ENCODE measurements at places on chromosomes 1 and 21. TPM values are rescaled to one million over a fixed set of nuclear protein-coding genes. Genes with fewer than 3 reads are reported as not detected.

GRCh38 chr1:100896481-100896982, 642 bp downstream of the SLC30A7 start:
- H3K27ac ChIP-seq, result peak overlapping the region; percentile 100
- peak overlapping the region; percentile 100 for H3K4me3 ChIP-seq
- peaks cover 6% of the 10 kb centered on the region for H3K36me3 ChIP-seq
- H3K27me3 ChIP-seq, result no peaks in the 10 kb centered on the region
- peaks cover 14% of the 10 kb centered on the region for H3K4me1 ChIP-seq

GRCh38 chr21:31725202-31725839, 6.6 kb downstream of the SCAF4 start:
- H3K36me3 ChIP-seq, result peaks cover 8% of the 10 kb centered on the region
- no peak overlapping the region for H3K4me3 ChIP-seq
- H3K4me1 ChIP-seq, result peaks cover 67% of the 10 kb centered on the region
- DNase-seq, result no peak
- H3K27ac ChIP-seq, result no peak overlapping the region

DNA sequence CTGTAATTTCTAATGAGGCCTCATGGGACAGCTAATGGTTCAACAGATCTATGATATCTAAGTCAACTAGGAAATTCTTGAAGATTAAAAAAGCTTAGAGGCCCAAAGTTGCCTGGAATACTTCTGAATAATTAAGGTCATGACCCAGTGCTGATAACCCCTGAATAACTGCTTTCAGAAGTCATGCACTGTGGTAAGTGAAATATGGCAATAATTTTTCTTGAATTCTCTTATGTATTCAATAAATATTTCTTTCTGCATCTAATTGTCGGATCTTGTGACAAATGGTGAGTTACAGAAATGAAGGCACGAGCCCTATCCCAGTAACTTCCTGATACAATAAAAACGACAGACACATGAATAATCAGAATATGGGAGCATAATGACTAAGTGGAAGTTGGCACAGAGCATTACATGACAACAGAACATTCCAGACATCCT, 219.3 kb upstream of the GREM2 start:
- no peak overlapping the region for H3K4me3 ChIP-seq
- peaks cover 3% of the 10 kb centered on the region for H3K27me3 ChIP-seq
- no peak overlapping the region for H3K27ac ChIP-seq
- no peaks in the 10 kb centered on the region for H3K4me1 ChIP-seq
- no peaks in the 10 kb centered on the region for H3K36me3 ChIP-seq

DNA sequence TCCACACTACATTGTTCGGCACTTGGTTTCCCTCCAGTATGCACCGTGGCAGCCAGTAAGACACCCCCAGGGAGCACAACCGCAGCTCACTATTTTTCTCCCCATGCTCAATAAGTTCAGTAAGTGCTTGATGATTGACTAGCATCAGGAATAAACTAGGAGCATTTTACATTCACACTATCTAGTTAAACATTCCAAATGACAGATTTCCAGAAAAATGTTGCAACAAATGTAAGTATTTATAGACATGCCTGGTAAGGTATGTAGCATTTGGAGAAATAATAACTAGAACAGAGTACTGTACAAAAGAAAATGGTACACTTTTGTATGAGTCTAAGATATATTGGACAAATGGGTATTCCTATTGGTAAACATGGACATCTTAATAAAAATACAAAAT, 92.9 kb downstream of the SLC45A1 start:
- no peak overlapping the region for H3K4me3 ChIP-seq
- peaks cover 71% of the 10 kb centered on the region for H3K4me1 ChIP-seq
- H3K27ac ChIP-seq, result no peak overlapping the region
- no peaks in the 10 kb centered on the region for H3K27me3 ChIP-seq

Gene TMEM125
- total RNA-seq, result not detected

DNA sequence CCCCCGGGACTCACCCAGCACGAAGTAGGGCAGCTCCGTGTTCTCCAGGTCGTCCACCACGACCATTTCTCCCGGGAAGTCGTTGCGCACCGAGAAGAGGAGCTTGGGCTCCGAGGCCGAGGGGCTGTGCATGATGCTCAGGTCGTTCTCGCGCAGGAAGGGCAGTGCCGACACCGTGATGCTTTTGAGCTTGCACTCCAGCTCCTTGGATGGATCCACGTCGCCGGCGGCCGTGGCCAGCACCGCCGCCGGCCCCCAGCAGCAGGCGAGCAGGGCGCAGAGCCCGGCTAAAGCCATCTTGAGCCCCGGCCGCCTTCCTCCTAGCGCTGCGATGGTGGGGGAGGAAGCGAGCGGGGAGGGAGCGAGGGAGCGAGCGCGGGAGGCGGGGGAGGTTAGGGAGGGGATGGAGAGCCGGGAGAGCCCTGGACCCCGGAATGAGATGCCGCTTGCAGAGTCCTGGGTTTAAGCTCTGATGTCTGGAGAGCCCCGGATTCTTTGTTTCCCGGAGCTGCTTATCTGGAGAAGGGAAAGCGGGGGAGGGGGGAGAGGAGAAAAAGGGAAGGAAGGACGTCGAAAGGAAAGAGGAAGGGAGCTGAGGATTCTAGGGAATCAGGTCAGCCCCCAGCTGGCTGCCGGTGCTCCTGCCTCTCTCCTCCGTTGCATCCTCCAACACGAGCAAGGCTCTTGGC, at the start of gene ASTN1:
ASTN1 (minus strand) TSS at position 333 of the 689 bp plus-strand sequence; CDS start at position 297, 36 bp downstream.
- H3K27ac ChIP-seq, result no peak within 1 kb of the TSS
- DNase-seq, result no peak
- H3K4me1 ChIP-seq, result peaks cover 5% of the 10 kb centered on the region
- peak within 1 kb of the TSS; percentile 0 for H3K4me3 ChIP-seq
- peaks cover 35% of the 10 kb centered on the region for H3K27me3 ChIP-seq

DNA sequence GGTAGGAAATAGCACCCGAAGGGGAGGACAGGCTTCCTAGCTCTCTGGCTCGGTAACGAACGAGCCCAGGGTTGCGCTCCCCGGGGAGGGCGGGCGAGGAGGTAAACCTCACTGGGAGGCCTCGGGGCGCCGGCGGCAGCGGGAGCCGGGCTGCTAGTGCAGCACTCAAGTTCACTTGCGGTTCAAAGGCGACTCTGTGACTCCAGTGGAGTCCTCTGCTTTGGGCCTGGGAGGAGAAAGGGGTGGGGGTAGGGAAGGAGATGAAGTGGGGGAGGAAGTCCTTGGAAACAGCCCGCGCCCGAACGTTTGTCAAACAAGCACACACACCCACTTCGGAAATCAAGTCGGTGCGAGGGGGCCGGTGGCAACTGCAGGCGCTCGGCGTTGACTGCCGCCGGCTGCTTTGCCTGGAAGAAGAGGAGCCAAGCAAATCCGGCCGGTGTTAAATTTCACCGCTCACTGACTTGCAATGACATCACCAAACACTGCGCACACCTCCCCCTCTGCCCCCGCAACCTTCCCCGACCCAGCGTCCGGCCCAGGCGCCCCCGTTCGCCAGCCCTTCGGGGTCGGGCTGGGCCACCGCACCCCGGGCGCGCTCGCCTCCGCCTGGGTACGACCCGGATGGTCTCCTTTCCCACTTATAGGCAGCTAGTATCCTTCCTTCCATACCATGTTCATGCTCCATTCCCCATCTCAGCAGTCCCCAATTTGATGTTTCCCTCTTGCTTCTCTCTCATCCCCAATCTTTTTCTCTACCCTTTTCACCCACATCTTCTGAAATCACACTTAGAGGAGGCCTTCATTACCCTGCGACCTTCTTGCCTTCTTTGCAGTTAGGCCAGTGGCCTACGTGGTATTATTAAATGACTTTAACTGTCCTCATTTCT, at the start of gene COL24A1:
COL24A1 (minus strand) TSS at position 207 of the 890 bp plus-strand sequence. CDS start 376 bp downstream, outside the sequence.
- H3K27me3 ChIP-seq, result peaks cover 18% of the 10 kb centered on the region
- DNase-seq, result no peak
- no peaks in the 10 kb centered on the region for H3K36me3 ChIP-seq
- peak within 1 kb of the TSS; percentile 37 for H3K4me3 ChIP-seq

Gene PPFIA4
- total RNA-seq, result 1.4 TPM
